ENCODE measurements at places on chromosomes 6 and 20. TPM values are rescaled to one million over a fixed set of nuclear protein-coding genes. Genes with fewer than 3 reads are reported as not detected.

Gene SIRPB1
- total RNA-seq: 11.6 TPM

Gene RNF39
- total RNA-seq: 4.2 TPM

Gene STAU1
- total RNA-seq: 87.8 TPM

Gene OPRM1
- not detected for total RNA-seq

DNA sequence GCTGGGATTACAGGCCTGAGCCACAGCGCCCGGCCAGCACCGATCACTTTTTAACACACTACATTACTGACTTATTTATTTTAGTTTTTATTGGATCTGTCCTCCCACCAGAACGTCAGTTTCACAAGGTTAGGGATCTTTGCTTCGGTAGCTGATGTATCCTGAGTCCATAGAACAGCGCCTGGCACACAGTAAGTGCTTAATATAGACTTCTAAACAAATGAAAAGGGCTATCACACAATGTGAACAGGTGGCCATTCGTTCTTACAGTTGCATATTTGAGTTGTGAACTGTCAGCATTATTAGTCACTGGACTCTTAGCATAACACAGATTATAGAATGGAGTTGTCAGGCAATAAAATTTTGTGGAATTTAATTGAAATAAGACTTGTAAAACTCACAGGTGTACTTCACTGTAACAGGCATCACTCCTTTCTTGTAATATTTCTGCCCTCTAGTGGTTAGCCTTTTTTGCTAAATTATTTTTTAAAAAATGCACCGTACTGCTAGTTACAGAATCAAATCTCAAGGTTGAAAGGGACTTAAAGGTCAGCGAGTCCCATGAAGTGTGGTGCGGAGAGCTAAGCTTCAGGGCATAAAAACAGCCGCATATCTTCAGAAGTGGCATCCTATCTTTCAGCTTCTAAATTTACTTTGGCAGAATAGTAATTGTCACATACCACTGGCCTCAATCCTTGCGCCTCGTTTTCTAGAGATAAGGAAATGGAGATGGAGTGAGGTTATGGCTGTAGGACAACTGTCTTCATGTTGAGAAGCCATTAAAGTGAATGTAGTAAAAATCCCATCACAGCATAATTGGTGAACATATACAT is 3.4 kb upstream of the TBC1D7 start:
- DNase-seq: peak; percentile 73

- no peak for DNase-seq
Measured at GRCh38 chr6:72626126-72626525, 4.3 kb downstream of the KCNQ5 start.

DNA sequence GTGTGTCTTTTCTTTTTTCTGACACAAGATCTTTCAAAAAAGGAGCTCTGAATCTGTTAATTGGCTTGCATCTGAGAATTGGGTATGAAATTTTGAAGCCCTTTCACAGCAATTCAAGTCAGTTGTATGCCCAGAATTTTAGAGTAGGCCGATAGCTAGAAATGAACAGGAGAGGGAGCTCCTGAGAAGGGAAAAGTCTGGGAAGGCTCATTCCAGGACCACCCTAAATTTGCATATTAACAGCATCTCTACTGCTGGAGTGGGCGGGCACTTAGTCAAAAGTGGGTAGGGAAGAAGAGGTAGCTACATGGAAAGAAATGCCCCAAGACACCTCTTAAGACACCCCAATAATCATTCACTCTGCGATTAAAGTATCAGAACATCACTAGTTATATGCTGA is 928.3 kb downstream of the TBC1D32 start:
- DNase-seq: peak; percentile 33

DNA sequence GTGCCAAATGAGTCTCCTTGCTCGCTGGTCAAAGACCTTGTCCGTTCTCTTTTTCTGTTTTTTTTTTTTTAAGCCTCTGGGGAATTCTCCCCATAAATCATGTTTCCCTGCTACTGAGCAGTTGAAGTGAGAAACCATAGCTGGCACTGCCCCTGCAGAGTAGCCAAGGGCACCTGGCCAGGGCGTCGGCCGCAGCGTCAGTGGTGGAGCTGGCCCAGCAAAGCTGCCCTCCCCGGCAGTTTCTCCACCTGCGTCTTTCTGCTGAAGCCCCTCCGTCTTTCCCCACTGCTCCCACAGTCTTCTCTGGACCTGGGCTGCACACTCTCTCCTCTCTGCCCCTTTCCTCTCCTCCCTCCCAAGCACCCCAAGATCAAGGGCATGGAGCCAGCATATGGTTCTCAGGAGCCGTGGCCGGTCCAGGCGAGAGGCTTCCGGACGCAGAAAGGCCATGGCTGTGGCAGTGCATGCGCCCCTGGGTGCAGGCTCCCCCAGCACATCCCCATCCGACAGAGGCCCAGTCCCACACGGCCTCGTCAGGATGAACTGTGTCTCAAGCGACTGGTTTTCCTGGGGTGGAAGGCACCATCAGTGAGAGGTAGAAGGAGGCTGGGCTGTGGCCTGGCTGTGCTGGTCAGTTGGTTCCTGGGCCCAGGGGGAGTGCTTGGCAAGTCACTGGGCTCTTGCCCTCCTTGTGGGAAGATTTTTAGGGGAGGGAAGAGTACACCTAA is 218.1 kb downstream of the ERMARD start:
- no peak for DNase-seq

- DNase-seq: no peak
Measured at GRCh38 chr6:146904596-146904995, 299.6 kb upstream of the STXBP5 start.

DNA sequence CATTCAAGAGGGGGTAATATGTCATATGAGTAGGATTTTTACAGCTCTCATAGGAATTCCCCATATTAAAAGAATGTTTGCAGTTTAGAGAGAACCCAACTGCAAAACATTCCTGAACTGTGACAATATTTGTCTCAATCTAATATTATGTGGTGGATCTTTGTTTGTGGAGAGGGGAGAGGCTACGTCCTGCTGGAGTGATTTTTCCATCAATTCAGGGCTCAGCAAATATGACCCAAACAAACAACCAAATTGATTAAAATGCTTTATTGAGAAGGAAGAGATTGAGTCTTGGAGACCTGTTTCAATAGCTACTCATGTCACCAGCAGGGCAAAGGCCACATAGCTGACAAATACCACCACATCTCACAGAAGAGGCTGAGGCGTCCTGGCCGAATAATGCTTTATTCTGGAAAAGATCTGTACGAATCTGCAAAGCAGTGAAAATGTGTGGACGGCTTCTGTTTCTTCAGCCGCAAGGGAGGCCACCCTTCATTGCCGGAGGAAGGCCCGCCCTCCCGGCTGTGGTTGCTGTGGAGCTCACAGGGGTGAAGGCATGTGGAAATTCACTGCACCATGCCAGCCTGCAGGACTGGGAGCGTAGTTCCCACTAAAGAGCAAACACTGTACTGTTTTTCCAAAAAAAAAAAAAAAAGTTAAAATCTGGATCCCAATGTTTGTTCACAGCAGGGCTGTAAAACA is 89.7 kb upstream of the QKI start:
- peak; percentile 82 for DNase-seq

- peak; percentile 52 for DNase-seq
Measured at GRCh38 chr6:89281779-89282246, 33.3 kb downstream of the GABRR2 start.

DNA sequence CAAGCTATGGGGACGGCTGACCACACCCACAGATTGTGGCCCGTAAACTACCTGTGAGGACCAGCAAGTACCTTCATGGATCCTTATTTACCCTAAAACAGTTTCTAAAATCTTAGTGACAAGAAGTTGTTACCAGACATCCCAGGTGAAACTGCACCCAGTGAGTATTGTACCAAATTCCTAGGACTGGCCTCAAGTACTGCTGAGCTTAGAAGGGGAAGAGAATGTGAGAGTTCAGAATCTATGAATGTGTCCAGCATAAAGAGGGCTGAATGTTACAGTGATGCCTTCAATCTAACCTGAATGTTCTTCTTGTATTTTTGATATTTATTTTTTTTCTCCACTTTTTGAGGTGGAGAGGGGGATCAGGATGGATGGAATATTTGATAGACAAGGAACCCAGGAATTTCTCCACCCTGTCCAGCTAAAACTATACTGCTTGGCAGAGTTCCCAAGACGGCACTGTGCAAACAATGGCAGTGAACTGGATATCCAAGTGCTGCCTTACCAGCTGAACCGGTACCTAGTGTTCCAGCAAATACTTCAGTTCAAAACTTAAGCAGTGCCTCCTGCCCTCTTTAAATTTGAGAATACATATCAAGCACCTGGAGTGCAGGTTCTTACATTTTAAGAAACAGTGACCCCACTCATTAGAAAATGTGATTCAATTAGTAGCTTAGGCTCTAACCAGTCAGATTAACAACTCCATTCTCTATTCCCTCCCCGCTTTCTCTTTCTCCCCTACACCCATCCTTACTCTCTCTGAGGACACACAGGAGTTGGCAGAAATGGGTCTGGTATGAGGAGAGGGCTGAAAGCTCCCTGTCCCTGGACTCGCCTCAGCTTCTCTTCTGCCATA is 427.3 kb upstream of the FLRT3 start:
- DNase-seq: peak; percentile 88

DNA sequence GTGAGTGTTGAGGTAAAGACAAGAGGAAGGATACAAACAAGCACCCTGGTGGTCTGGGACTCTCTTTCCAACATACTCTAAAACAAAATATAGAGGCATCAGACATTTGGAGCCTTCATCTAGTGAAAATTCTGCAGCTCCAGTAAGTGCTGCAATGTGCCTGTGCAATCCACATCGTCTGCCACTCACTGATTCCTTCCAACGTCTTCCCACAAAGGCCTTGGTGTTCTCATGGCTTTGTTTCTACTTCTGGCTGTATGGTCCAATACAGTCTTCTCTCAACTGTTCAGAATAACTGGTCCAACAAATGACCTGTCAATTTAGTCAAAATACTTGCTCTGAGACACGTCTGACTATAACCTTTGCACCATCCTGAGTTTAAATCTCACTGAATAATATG is 125.8 kb downstream of the MAP7 start:
- DNase-seq: no peak

GRCh38 chr6:116287689-116288282 is 8.1 kb upstream of the TSPYL1 start:
- DNase-seq: peak; percentile 64

DNA sequence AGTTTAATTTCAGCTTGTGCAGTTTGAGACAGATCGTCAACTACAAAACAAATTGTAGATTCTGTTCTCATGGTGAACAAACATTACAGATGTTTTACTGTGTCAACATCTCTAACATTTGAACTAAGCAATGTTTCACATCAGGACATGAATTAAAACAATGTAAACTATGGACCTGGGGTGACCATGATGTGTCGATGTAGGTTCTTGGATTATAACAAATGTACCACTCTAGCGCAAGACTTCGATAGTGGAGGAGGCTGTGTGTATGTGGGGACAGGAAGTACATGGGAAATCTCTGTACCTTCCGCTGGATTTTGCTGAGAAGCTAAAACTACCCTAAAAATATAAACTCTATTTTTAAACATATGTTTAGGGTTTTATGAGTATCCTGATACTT is 17.1 kb downstream of the HIVEP2 start:
- no peak for DNase-seq

GRCh38 chr6:347232-347631 is 44.3 kb upstream of the IRF4 start:
- no peak for DNase-seq

DNA sequence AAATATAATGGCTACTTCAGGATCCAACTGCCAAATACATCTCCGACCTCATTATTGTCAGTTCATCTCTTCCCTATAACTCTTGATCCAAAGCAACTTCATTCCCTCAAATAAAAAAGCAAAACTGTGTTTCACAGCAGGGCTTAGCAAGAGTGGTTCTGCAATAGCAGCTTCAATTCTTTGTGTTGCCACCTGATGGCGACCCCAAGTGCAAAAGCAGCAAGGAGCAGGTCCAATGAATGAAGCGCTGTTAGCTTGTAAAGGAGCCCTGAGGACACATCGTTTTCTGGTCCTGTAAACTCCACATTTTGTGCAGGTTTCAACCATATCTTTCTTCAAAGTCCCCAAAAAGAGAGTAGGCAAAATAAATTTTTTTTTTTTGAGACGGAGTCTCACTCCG is 19.6 kb downstream of the RTN4IP1 start:
- peak; percentile 44 for DNase-seq

- DNase-seq: no peak
Measured at GRCh38 chr20:20580139-20580538, 132.3 kb downstream of the RALGAPA2 start.

GRCh38 chr6:15495375-15495901 is 167.4 kb downstream of the DTNBP1 start:
- no peak for DNase-seq

DNA sequence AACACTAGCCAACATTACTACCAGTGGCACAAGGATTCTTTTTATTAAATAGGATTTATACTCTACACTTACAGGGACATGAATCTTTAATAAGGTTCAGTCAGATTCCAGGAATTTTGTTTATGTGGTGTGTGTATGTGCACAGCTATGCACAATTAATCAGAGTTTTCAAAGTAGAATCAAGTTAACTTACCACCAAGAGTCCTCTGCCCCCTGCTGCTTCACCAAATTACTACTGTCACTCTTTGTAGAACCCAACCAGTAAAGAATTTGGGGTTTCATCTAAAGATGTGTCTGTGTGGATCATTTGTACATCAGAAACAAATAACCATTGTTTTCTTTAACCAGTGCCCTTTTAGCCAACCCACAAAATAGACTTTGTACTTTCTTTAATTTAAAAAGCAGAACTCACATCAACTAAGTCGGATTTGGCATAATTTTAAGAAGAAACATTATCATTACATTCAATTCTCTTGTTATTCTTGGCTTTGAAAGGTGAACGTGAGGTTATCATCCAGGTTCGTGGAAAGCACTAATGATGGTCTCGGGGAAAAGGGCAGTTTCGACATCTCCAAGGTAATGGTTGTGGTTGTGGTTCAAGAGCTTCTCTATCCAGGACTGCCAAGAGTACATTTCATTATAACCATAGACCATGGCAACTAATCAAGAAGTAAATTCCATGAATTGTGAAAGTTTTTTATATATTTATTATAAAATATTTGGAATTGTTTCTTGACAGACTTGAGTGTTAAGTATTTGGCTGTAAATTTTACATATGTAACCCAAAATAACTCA is 514.3 kb upstream of the ID4 start:
- peak; percentile 48 for DNase-seq

DNA sequence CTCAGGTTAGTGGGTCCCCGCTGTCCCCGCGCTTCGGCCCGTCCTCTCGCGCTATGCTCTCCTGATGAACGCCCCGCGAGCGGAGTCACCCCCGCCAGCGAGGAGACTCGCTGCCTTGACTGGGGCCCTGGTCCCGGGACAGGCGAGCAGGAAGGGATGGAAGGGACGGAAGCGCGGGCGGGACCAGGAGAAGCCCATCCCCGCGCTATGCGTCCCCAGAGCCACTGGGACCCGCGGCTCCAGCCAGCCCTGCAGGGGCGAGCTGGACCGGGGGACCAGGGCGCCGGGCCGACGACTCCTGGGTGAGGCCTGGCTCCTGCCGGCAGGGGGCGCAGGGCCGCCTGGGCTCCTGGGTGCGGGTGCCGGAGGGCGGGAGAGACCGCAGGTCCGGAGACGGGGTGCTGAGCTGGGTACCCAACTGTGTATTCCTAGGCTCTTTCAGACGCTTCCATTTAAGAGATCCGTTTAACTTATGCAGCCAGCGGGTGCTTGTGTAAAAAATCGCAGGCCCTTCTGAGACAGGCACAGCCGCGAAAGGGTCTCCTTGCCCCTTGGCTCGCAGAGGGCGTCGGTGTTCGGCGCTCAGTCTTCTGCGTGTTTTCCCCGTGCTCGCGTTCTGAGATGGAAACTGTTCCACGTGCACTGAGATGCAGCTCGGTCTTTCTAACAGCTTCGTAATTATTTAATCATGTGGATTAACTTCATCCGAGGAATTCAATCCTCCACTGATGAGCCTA is 580 bp upstream of the SYCP2 start:
- DNase-seq: peak; percentile 78

GRCh38 chr6:334536-335510 is 42.5 kb downstream of the DUSP22 start:
- no peak for DNase-seq
